ENCODE measurements at places on chromosomes 4 and X.

DNA sequence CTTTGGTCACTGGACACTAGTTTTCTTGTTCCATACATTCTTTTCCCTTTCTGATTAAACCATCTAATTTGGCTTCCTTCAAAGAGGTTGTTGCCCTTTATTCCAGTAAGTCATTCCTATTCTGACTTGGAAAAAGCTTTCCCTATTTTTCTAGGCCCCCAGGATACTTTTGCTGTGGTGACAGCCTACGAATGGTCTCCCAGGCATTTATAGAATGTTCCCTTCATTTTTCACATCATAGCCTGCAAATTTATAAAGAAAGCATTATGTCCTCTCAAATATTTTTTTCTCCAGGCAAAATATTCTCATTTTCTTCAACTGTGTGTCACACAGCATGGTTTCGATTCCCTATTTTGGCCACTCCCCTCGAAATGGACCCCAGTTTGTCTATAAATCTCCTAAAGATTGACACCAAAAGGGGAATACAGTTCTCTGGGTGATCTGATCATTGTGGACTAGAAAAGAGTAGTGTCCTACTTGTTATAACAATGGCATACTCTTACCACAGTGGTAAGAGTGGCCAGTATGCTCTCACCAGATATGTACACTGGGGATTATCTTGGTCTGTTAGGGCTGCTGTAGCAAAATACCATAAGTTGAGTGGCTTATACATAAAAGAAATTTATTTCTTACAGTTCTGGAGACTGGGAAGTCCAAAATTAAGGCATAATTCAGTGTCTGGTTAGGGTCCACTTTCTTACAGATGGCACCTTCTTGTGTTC lies 41.5 kb upstream of the BMP2K start:
- DNase-seq = no peak

DNA sequence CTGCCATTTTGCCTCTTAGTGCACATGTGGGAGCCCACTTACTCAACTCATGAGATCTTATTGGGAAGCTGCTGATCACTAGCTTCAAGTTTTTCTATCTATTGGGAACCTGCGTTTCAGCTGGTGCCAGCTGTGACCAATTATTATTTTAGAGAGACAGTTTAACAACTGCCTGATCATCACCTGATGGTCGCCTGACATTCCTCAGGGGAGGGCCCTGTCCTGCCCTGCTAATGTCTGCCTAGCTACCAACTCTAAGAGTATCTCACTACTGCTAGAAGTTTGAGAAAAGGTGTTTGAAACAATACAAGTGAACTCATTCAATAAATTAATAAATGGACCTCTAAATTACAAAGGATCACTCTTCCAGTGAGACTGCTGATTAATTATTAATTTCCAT lies 95.5 kb downstream of the PCDH7 start:
- no peak for DNase-seq

DNA sequence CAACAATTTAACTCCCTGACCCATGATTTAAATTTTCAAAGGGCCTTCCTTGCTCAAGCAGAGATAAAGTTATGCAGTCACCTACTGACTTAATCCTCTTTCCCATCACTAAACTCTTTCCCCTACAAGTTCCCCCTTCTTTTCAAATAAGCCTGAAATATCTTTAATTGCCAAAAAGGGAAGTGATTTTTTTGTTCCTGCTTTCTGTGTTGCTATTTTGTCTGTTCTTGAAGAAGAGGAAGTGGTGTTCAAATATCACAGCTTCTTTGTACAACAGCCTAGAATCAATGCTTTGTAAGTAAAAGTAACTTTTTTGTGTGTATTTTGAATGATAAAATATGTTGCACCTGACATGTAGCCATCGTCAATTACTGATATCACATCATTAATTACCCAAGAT lies 595.9 kb downstream of the CENPC start:
- DNase-seq = no peak

GRCh38 chrX:74178536-74178935 lies 125.4 kb upstream of the ZCCHC13 start:
- DNase-seq = no peak

DNA sequence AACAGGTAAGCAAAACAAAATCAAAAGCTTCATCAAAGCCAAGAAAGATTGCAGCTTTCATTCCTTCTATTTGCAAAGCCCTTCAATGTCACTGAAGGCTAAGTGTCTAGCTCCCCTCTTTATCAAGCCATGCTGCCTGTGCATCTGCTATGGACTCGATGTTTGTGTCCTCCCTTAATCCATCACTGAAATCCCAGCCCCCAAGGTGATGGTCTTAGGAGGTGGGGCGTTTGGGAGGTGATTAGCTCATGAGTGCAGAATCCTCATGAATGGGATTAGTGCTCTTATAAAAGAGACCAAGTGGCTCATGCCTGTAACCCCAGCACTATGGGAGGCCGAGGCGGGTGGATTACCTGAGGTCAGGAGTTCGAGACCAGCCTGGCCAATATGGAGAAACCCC lies 6.9 kb upstream of the TRIM2 start:
- DNase-seq = no peak

GRCh38 chr4:71338846-71339593 lies at the start of gene SLC4A4:
SLC4A4 (plus strand) TSS chr4:71339020.
- DNase-seq = no peak

DNA sequence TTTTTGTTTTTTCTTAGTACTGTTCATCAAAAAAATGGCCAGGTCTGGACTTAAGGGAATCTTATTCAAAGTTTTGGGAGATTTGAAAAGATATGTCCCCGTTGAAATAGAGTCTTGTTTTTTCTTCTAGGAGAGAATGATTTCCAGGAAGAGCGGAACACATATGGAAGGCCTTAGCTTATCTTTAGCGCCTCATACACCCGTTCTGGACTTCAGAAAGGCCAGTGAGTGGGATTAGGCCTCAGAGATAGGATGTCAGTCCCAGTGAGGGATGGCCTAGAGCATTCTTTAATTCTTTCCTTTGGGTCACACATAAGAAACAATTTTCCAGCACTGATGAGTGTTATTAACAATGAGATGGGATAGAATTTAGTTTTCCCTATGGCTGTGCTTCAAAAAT lies 54.5 kb upstream of the HAND2 start:
- no peak for DNase-seq

DNA sequence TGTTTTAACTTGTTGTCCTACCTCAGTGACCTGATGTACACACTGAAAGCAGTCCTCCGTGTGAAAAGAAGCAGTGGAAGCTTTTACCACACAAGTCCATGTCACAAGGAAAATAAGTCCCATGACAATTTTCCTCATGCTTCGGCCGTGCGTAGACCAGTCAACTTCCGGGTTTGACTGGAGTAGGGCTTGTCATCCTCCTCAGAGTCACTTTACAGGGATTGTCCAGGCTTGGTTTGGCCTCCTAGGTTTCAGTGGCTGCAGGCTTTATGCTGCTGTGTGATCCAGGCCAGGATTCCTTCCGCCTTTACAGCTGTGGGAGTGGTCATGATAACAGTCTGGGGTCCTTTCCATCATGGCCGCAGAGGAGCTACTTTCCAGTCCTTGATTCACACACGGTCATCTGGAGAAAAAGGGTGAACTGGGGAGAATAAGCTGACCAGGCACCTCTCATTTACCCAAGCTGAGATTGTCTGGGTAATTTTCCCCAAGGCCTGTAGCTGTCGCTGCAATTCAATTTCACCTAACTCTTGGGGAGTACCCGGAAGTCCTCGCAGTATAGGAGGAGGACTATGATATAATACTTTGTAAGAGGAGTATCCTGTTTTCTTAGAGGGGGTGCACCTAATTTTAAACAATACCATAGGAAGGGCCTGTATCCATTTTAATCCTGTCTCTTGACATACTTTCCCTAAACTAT lies 206.1 kb upstream of the KLF8 start:
- no peak for DNase-seq

- no peak for DNase-seq
These were observed 81.8 kb downstream of the ZNF718 start for GRCh38 chr4:206054-206453.
